ENCODE measurements at places on chromosomes 11 and 22.
A peak's percentile ranks its signal among the peaks of the same experiment; 100 is the strongest.

DNA sequence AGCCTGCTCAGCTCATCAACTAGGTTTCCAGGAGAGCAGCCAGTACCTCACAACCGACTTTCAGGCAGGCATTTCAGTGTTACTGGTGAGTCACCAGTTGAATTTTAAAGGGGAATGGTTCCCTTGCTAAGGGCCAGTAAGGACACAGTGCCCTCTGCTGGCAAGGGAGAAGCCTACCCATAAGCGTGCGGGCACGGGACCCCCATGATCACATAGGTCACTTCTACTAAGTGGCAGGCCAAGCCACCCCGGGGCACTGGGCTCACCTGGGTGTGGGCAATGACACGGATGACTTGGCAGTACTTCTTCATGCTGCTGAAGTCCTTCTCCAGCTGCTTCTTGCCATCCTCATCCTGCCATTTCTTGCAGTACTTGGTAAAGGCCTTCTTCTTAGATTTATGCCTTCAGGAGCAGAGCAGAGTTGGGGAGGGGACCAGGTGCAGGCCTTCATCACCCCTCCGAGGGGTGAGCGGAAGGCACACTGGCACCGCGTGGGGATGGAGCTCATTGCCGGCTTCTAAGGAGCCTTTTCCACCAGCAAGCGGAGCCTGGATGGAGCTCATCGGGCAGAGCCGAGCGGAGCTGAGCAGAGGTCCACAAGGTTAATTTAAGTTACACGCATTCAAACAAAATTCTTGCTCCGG, 2.9 kb downstream of the RPL3 start:
- DNase-seq, result peak; percentile 74

DNA sequence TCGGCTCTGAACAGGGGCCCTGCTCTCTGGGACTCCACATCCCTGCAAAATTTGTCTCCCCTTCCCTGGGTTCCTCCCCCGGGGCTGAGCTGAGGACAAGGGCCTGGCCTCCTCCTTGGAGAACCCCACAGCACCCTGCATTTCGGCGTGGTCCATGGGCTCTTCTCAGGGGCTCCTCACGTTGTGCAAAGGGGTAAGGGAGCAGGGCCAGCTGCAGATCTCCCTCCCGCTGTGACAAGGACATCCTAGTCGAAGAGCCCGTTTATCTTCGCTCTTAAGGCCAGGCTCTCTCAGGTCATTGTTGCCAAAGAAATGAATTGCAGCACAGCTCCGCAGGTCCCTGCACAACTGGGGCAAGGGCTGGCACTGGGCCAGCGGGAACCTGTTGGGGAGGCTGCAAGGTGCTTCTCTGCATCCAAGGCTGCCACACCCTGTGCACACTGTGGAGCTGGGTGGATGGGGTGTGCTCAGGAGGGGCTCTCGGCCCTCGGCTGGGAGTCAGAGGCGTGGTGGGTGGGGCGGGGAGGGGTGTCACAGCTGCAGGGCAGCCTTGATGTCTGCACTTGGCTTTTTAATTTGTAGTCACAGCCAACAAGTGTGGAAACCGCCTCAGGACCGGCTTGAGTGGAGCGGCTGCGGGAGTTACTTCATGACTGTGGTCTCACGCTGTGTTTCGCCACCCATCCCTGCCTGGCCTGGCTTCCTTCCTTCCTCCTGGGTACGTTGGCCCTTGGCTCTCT, 26.6 kb upstream of the SEPTIN5 start:
- DNase-seq, result peak; percentile 22

DNA sequence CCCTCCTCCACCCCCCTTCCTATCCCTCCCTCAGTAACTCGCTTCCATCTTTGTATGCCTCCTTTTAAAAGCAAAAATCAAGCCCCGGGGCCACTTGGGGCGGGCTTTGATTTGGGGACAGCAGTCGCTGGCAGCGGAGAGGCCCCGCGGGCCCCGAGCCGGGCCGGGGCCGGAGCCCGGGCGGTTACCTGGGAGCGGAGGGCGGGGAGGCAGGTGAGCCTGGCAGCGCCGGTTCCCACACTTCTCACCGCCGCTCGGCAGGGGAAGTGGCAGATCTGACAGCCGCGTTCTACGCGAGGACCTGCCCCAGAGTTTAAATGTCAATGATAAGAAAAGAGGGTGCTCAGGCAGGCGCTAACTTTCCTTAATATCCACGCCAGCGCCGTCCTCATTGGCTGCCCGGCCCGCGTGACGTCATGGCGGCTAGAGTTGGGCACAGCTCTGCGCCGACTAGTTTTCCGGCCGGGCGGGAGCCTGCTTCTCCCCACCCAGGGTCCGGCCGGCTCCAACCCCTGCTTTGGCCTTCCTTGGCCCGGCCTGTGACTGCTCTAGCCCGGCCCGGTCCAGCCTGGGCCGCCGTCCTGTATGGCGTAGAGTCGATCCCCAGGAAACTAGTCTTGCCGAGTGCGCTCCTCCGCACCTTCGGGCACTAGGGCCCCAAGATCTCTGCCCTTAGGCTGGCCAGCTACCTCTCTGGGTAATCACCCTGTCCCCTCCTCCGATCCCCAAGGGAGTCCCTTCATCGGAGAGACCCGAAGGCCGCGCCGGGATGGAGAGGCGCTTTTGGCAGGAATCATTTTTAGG, 6.7 kb upstream of the PAX6 start:
- no peak for DNase-seq

DNA sequence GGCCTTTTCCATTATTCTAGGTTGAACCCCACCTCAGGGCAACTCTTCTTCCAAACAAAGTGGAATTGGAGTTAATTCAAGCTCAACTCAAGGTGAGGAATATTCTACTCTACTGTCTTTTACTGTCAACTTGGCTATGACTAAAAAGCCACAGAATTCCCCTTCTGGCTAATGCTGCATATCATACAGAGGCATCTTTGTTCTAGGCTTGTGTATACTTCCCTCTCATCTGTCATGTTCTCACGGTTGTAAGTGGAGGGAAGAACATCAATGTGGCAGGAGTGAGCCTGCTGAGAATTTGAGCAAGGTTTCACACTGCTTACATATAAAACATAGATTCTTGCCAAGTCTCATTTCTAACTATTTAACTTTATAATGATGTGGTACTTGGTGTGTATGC, 921.4 kb upstream of the CNTN5 start:
- DNase-seq, result no peak

- no peak for DNase-seq
Measured at GRCh38 chr11:111879637-111879960, 258 bp downstream of the CFAP68 start.

DNA sequence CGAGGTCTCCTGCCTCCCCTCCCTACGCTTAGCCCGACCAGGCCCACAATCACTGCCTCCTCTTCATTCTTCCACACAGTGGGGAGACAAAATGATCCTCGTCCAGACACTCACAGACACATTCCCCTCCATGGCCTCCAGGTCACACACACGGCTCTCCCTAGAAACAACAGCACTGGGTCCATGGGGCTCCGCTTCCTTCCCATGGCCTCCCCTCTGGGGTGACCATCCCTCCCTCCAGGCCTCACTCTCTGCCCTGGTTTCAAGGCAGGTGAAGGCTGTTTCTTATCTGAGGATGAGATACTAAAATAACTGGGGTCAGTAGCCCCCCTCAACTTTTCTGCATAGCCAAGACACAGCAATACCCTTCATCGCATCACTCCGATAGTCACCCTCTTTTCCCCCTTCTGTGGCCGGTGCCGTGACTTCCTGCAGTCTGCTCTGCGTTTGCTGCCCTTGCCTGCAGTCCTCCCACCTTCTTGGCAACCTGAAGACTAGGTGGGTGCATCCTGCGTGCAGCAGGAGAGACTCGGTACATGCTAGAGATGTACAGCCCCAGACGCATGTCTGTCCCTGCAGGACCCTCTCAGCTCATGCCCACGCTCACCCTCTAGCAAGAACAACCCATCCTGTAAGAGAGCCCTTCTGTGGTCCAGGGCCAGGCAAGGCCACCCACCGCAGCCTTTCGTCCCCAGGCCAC, 55.8 kb downstream of the CD6 start:
- peak; percentile 25 for DNase-seq

DNA sequence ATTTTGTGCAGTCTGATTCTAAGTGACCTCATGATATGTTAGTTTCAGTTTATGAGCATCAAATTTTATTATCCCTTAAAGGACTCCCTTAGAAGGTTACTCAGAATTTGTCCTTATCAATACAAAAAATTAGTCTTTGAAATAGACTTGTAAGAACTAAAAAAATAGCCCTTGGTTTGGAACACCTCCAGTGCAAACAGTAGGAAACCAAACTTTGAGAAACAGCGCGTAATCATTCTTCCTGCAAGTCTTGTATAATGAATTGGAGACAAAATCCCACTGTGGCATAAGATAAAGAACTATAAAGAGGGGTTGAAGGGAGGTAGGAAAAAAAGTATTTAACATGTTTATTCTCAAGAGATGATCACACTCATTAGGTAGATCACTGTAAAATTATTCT, 10.8 kb upstream of the MSANTD4 start:
- DNase-seq, result no peak

- no peak for DNase-seq
Measured at GRCh38 chr11:64364911-64365310, 5.9 kb downstream of the RPS6KA4 start.

DNA sequence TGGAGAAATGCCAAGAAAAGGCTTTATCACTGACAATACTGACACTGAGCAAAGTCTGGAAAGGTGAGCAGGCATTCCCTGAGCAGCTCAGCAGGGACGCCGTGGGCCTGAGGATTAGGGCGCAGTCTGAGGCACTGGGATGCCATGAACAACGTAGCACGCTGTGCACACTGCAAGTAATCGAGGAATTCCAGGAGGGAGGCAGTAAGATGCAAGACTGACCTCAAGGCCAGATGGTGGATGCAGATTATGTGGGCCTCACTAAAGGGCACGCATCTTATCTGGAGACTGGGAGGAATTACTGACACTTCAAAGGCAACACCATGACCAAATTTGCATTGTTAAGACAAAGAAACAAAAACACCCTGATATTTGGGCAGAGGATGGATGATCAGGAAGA, 50.4 kb upstream of the OPCML start:
- DNase-seq, result no peak

GRCh38 chr11:86637988-86638387, 34.4 kb downstream of the ME3 start:
- DNase-seq, result no peak

GRCh38 chr11:100068116-100068515, 619.0 kb upstream of the ARHGAP42 start:
- DNase-seq, result no peak

DNA sequence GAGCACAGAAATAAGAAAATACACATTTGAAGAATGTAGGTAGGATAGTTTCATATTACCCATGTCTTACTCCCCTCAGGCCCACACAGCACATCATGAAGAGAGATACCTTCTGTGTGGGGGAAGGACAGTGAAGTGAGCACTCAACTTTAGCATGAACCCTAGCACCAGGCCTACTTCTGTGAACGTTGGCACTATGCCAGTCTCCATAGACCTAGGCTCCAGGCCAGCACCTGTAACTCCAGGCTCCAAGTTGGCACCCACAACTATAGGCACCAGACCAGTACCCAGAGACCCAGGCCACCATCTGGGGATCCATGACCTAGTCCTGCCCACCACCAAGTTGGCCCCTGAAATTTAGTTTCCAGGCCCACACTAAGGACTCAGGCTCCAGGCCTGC, 410.9 kb downstream of the INSC start:
- no peak for DNase-seq

GRCh38 chr11:84419616-84420015, 1133.4 kb upstream of the CCDC90B start:
- no peak for DNase-seq

DNA sequence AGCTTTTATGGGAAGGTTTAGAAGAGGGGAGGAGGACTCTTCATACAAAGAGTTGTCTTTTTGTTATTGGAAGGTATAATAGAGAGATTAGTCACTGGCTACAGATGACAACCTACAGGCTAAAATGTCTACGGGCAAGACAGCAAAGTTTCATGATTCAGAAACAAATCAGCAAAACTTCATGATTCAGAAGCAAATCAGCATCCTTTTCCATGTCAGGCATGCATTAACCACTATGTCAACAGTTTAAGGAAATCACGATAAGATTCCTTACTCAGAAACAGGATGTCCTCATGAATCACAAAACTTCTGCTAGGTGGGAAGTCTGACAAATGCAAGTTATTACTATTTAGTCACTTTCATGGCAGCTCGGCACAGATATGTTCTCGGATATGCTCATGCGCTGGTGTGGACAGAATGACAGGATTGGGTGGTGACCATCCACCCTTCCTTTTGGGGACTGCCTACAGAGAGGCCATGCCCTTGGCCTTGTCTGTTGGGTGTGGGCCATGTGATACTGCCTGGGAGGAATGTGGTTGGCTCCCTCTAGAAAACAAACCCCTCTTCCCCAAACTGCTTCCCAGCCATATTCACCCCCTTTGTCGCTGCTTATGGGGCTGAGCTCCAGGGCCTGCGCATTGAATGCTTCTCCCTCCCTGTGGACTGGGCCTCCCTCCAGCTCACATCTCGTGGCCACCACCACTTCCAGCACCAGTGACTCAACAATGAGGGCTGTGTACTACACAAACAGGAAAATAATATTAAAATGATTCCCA, 10.1 kb downstream of the C11orf91 start:
- no peak for DNase-seq

DNA sequence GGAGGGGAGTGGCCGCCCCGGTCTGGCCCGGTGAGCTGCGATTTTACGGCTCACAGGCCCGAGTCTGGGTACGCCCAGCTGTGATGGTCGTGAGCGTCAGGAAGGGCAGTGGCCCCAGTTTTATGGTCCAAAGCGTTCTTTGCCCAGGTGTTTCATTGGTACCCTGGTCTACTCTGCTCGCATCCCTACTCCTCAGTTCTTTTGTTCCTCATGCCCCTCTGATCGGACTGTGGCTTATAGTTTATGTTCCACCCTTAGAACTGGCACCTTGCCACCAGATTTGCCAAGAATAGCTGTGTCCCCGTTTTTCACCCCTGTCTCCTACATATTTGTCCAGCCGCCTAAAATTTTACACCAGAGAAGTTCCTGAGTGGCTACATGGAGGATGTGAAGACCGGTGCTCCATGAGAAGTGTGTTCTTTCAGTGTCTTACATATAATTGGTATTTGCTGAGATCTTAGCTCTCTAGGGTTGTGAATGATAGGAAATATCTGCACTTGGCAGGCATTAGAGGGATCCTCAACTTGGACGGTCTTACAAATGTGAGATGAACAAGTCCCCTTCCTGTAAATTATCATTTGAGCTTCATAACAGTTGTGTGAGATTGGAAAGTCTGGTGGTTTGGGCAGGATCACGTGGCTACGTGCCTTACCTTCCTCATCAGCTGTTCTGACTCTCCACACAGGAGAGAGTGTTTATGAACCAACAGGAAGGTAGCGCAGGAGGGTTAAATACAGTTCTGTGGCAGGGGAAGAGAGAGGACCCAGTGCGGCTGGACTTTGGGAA, 1.1 kb downstream of the PANX1 start:
- DNase-seq, result no peak

GRCh38 chr11:120236169-120237107, 3.5 kb upstream of the POU2F3 start:
- DNase-seq, result no peak

GRCh38 chr11:48000432-48000831, 20.1 kb downstream of the PTPRJ start:
- no peak for DNase-seq
